ENCODE measurements at places on chromosomes 4 and X. TPM values are rescaled to one million over a fixed set of nuclear protein-coding genes. Genes with fewer than 3 reads are reported as not detected.

Gene VSIG1
- 0.80 TPM for polyA plus RNA-seq

Gene MUC7
- not detected for polyA plus RNA-seq

- H3K4me1 ChIP-seq, result no peaks in the 10 kb centered on the region
- H3K36me3 ChIP-seq, result no peaks in the 10 kb centered on the region
- no peak overlapping the region for H3K27ac ChIP-seq
- no peaks in the 10 kb centered on the region for H3K27me3 ChIP-seq
Measured at GRCh38 chrX:96081891-96082290, 602.8 kb upstream of the DIAPH2 start.

Gene TMEM156
- 150 TPM for polyA plus RNA-seq

Gene GNRHR
- polyA plus RNA-seq, result not detected

Gene DLG3
- polyA plus RNA-seq, result 2.1 TPM

GRCh38 chr4:80228460-80228859 is 31.2 kb downstream of the PRDM8 start:
- H3K27ac ChIP-seq, result no peak overlapping the region
- no peak overlapping the region for H3K4me3 ChIP-seq
- H3K36me3 ChIP-seq, result no peaks in the 10 kb centered on the region
- DNase-seq, result no peak

- no peak overlapping the region for H3K4me3 ChIP-seq
- no peaks in the 10 kb centered on the region for H3K36me3 ChIP-seq
- no peak overlapping the region for H3K27ac ChIP-seq
- DNase-seq, result no peak
- H3K27me3 ChIP-seq, result no peaks in the 10 kb centered on the region
- no peaks in the 10 kb centered on the region for H3K4me1 ChIP-seq
Measured at GRCh38 chr4:66629927-66630326, 915.4 kb downstream of the CENPC start.

Gene GABRG1
- polyA plus RNA-seq, result not detected

- no peaks in the 10 kb centered on the region for H3K27me3 ChIP-seq
- peak; percentile 17 for DNase-seq
Measured at GRCh38 chrX:30592831-30593230, 15.3 kb upstream of the TASL start.

- no peaks in the 10 kb centered on the region for H3K36me3 ChIP-seq
- H3K27ac ChIP-seq, result no peak overlapping the region
Measured at GRCh38 chr4:98151145-98151924, 8.1 kb upstream of the STPG2 start.

DNA sequence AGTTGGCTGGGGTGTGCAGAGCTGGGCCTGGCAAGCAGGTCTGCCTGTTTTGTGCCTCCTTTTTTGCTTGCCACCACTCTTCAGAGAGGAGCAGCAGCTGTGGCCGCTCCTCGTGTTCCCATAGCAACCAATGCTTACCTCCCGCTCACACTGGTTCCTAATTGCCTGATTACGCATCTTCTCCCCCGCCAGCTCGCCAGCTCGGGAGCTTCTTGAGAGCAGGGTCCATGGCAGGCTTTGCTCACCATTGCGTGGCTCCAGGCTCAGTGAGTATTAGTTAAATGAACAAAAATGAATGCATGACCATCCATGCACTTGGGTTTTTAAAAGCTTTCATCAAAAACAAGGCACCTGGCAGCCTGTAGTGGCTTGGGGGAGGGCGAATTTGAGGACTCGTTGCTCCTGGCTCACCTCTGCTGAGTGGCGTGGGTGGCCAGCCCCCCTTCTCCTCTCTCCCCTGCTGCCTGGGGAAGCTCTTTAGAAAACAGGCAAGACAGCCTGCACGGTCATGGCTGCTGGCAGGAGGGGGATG is 14.2 kb upstream of the PJA1 start:
- H3K4me3 ChIP-seq, result no peak overlapping the region
- H3K4me1 ChIP-seq, result no peaks in the 10 kb centered on the region
- DNase-seq, result no peak
- peaks cover 44% of the 10 kb centered on the region for H3K27me3 ChIP-seq
- no peaks in the 10 kb centered on the region for H3K36me3 ChIP-seq
- no peak overlapping the region for H3K27ac ChIP-seq

- no peak for DNase-seq
- peaks cover 82% of the 10 kb centered on the region for H3K27me3 ChIP-seq
- no peaks in the 10 kb centered on the region for H3K36me3 ChIP-seq
- peaks cover 12% of the 10 kb centered on the region for H3K4me1 ChIP-seq
Measured at GRCh38 chr4:74794382-74795010, at the start of gene BTC. BTC (minus strand) TSS chr4:74794523; CDS start chr4:74794325, 198 bp downstream.

All from naive B cell (primary cell).